Left ventricle myocardium superior (tissue), 1 donor: ENCODE measurements at places on chromosomes 1 and 21. TPM values are rescaled to one million over a fixed set of nuclear protein-coding genes. Genes with fewer than 3 reads are reported as not detected.

DNA sequence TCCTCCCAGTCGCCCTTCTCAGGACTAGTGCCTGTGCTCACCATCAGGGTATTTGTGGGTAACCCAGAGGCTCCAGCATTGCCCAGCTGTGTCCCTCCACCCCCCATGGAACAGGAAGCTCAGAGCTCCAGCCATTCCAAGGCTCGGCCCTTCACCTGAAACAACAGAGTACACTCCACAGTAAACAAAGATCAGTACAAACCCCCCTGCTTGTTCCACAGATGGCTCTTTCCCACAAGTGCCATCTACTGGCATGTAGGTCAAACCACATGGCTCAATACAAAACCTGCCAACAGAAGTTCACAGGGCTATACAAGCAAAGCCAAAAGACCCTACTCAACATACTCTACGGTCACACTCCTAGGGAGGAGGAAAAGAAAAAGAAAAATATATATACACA, 258.7 kb downstream of the AGBL4 start:
- no peak for DNase-seq

GRCh38 chr1:53277326-53277725, 39.0 kb upstream of the MAGOH start:
- no peak for DNase-seq

GRCh38 chr1:16175610-16176553, 20.0 kb upstream of the EPHA2 start:
- peak; percentile 94 for DNase-seq

GRCh38 chr21:41677671-41678015, 89.2 kb downstream of the RIPK4 start:
- DNase-seq, result no peak

DNA sequence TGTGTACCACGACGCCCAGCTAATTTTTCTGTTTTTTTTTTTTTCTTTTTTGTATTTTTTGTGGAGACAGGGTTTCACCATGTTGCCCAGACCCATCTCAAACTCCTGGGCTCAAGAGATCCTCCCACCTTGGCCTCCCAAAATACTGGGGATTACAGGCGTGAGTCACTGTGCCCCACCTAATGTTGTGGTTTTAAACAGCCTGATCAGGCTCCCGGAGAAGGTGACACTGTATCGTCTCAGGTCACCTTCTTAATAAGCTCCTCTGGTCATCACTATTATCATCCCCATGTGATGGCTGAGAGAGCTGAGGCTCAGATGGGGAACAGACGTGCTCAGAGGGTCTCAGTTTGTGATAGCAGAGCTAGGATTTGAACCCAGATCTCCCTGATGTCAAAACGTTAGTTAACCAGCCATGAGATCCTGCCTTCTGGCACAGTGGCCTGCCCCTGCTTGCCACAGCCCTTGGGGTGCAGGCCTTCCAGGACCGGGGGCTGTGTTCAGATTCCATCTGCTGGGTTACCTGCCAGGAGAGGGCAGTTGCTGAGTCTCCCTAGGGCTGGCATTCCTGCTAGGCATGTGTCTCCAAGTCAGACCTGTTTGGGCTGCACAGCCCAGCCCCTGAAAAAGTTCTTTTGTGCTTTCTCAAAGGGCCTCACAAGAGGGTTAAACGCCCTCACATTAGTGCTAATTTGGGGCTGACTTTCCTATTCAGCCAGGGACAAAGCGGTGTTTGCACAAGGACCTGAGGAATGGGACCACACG, 32.7 kb upstream of the GRHL3 start:
- DNase-seq, result no peak

DNA sequence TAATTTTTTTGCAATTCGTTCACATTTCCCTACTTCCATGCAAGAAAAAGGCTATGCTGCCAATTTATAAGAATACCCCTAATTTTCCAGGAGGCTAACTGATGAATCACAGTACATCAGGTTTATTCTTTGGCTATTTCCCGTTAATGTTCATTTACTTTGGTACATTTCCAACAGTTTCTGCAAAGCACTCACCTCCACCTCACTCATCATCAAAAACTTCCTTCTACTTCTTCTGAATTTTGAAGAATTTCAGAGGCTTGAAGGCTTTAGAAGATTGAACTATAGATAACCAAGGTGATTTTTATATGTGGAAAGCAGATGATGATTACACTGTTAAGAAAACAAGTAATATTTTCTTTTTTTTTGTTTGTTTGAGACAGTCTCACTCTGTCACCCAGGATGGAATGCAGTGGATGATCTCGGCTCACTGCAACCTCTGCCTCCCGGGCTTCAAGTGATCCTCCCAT, 60.5 kb upstream of the HP1BP3 start:
- no peak for DNase-seq

DNA sequence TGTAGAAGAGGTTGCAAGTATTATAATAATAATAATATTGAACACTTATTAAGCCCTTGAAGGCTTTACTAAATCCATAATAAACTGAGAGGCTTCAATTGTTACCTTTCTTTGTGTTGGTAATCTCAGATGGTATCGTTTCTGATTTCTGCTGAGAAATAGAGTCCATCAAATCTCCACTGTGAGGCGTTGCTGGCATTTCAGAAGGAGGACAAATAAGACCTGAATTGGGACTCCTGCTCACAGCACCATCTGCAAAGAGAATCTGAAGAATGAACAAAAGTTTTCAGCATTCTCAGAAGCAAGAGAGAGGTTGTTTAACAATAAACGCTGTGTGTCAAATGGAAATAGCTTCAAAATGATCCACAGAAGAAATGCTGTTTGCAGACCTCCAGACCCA, 93.7 kb downstream of the WDR3 start:
- no peak for DNase-seq

DNA sequence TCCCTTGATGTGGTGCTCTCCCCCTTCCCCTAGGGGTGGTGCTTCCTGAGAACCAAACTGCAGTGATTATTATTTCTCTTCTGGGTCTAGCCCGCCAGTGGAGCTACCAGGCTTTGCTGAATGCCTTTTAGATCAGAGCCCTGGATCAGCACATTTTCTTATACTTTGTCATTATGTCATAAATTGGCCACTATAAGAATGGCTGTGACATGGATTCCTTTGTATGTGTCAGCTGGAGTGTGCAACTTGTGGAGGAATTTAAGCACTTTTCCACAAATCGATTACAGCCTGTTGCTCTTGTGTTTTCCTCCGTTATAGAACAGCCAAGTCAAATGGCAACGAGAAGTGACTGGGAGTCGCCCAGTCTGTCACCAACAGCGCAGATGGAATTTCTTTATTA, 273.3 kb downstream of the DUSP10 start:
- DNase-seq, result no peak

DNA sequence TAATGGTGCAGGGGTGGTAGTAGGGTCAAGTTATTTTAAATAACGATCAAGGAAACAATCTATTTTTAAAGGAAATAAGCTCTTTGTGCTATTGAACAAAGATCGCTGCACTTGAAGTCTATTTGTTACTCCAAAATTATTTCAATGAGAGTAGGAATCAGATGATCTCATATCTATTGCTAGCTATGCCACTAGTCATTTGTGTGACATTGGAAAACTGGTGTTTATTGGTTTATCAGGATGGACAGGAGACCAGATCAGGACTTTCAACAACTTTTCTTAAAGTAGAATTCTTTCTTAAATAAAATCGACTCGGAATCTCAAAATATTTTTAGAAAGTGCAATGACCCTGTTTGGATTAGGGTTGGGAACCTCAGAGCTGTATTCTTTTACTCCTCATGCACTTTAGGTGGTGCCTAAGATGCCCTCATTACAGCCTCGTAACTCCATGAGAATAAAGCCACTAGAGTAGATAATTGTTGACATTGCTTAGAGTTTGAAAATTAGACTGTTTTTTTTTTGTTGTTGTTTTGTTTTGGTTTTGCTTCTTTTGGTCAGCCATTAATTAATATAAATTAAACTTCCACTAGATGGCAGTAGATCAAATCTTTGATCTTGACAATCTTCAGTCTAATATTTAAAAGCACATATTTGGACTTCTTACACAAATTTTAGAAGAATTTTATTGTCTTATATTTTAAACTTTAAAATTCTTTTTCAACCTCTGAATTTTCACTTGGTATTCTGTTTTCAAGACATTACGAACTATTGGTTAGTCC, 352.4 kb downstream of the USP25 start:
- no peak for DNase-seq

DNA sequence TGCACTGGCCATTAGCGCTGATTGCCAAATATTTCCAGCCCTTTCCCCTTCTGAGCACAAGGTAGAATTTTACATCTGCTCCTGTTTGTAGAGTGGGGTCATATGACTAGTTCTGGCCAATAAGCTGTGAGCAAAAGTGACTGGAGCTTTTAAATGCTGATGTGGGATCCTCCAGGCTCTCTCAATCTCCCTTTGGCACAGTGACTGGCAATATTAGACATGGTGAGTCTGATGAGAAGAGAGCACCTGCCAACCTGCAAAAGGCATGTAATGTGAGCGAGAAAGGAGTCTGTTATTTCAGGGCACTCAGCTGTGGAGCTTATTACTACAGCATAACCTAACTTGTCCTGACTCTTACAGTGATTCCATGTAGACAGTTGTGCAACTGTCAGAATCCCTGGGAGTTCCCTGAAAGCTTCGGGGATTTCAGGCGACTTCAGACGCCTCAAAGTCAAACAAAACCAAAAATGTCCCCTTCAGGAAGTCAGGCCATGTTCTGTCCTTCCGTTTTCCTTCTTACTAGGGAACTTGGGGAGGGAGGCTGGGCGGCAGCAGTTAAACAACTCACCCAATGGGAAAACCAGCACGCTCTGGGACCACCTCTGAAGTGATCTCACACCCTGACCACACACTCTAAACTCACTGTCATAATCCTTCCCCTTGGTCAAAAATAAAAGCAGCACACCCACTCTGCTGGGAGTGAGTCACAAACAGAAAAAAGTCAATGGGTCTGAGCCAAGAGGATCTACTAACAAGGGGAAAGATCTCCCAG, 3.6 kb upstream of the RASSF5 start:
- DNase-seq, result peak; percentile 39

DNA sequence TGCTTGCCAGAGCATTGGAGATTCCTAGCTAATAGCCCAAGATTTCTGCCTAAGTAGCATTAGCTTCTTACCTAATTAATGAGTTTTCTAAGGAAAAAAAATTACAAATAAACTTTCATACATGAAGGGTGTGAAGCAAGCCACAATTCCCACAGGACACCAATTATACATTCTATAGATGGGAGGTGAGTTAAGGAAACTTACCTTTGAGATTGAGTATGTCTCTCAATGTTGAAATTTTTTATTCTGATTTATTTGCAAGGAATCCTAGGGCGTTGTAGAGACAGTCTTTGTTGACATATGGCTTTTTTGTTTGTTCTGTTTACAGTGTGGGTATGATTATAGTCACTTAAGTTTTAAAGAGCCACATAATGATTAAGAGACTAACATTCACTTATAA, 313.0 kb downstream of the RYR2 start:
- no peak for DNase-seq

DNA sequence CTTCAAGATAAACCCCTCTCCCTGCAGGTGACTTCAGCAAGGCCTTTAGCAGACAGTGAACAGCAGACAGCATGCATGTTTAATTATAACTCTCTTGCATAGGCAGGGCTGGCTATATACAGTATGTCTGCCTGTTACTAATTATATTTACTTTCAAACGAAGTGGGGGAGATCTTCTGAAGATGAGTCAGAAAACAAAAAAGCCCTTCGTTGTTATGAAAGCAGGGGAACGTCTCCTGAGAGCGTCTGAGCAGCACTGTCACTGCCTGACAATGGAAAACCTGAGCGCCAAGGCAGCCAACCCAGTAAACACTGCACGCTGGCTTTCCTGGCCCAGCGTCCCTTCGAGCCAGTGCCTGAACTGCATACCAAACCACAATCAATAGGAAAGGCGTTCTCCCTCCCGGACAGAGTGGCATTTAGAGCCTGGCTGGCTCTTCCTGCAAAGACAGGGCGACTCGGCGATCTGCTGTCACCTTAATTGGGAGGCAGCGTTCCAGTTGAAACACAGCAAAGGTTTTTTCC, 54.1 kb downstream of the TOMM20 start:
- peak; percentile 60 for DNase-seq

GRCh38 chr1:94056171-94056570, 64.8 kb downstream of the ABCA4 start:
- DNase-seq, result no peak

DNA sequence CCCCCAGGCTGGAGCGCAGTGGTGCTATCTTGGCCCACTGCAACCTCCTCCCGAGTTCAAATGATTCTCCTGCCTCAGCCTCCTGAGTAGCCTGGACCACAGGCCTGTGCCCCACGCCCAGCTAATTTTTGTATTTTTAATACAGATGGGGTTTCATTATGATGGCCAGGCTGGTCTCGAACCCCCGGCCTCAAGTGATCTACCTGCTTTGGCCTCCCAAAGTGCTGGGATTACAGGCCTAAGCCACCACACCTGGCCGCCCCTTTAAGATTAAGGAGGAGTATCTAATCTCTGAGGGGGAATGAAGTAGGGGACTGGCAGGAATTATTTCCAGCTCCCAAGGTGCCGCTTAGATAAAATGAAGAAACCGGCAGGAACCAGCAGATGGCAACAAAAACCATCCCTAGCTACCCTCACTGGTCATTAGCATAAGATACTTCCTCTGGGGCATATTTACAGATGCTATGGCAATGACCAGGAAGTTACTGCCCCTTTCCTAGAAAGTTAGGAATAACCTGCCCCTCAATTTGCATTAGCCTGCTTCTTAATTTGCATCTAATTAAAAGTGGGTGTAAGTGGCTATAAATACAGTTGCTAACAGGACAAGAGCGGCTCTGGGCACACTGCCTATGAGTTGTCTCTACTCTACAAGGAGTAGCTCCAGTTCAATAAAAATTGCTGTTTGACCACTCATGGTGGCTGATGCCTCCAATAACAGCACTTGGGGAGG, 7.1 kb upstream of the NSUN4 start:
- no peak for DNase-seq

DNA sequence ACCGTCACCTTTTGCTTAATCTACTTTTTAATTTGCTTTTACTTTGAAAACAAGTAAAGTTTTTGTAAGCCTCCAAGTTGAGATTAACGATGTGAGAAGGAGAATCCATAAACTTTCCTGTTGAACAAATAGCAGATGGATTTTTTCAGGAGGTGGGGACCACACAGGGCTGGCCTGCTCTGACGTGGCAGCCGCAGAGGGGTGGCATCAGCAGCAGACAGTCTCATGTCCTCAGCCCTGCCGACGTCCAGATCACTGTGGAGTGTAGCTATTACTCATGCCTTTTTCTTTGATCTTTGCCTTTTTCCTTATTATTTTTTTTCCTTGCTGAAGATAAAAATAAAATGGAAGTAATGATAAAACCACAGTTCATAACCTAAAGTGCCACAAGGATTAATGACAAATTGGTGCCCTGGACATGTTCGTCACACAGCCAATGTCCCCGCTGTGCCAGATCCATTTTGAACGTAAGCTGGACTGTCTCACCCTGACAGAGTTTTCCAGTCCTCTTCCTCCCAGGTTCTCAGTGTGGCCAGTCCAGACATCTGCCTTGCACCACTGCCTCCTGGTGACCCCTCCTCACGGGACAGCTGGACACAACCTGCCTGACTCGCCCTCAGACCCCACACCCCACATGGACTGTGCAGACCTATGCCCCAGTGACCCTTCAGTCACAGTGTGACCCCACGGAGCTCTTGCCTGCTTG, 15.4 kb upstream of the ZBTB21 start:
- no peak for DNase-seq

ECM1 gene
- total RNA-seq, result 14.0 TPM

RXFP4 gene
- total RNA-seq, result not detected

CCDC27 gene
- not detected for total RNA-seq

PUM1 gene
- total RNA-seq, result 75.0 TPM

ACTL8 gene
- total RNA-seq, result not detected

PRAMEF6 gene
- not detected for total RNA-seq

ZNF648 gene
- total RNA-seq, result not detected

CASQ1 gene
- total RNA-seq, result 20.0 TPM

LCE3B gene
- not detected for total RNA-seq
